ENCODE measurements at places on chromosomes 16 and 17.

- DNase-seq: no peak
Observed at GRCh38 chr17:67481808-67482207, 104.7 kb downstream of the PITPNC1 start.

DNA sequence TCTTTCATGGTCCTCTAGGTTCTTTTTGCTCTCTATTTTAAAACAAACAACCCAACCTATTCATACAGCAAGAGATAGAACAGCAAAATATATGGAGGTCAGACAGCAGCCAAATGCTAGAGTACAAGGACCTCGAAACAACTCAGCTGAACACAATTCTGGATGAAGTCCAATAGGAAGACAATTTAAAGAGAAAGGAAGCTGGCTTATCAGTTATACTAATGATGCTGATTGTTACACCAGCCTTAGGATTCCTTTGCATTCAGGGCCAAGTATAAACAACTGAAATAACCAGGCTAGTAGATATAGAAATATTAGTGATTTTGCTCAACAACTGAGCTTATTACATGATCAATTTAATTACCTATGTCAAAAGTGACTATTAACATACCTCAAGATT is 2.5 kb downstream of the SSH2 start:
- peak; percentile 30 for DNase-seq

DNA sequence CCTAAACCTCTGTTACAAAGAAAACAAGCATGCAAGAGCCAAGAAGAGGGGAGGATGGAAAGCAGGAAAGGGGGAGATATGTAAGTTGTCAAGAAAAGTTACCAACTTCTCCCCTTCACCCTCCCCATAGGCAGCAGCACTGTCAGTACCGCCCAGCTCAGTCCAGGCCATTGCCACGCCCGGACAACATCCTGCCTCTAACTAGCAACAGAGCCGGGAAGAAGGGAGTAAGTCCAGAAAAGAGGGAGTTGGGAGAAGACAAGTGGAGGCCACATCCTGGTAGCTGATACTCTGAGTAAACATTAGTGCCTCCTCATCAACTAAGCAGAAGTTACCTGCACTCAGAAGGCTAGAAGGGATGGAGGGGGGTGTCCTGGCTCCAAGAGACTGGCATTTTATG is 113.6 kb downstream of the SMG6 start:
- DNase-seq: no peak

GRCh38 chr17:78993241-78993956 is 13.7 kb upstream of the LGALS3BP start:
- DNase-seq: no peak

DNA sequence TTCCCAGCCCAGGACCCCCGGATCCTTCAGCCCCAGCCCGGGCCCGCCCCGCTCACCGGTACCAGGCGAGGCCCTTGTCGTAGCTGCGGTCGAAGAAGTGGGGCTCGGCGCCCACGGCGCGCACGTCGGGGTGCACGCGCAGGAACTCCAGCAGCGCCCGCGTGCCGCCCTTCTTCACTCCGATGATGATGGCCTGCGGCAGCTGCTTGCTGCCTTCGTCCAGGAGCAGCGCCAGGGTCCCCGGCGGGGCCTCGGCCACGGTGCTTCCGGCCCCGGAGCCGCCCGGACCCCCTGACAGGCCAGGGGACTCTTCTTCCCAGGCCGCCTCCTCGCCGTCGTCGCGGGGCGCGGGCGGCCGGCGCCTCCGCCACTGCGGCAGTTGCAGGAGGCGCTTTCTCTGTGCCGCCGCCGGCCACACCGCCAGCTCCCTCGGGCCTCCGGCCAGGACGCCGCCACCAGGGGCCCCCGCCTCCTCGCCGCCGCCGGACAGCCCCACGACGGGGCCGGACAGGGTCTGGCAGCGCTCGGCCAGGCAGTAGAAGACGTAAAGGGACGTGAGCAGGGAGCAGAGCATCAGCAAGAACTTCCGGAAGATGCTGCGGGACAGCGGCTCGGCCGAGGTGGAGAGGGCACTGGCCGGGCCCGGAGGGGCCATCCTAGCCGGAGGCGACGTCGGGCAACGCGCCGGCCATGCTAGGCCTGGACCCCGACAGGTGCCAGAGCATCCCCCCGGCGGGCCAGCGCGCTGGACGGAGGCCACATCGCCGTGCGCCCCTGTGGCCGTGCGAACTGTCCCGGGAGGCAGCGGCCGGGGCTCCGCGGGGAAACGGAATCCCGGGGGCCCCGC is 1.0 kb downstream of the HS3ST3A1 start:
- no peak for DNase-seq

DNA sequence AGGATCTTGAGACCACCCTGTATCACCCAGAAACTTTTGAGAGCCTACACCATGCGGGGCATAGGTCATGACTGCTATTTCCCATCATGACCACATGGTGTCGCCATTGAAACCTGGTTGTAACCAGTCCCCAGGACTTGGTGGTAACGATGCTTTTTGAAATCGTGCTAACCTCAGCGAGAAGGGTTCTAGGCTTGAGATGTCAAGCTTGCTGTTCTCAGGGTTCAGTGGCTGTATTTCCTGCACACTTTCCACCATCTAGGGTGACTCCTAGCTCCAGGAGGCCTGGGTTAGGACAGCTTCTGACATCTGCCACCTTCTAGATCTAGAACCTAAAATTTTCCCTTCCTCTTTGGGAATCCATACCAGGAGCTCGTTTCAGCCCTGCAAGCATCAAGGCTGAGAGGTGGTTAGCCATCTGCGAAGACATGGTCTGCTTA is 13.0 kb upstream of the SPNS3 start:
- peak; percentile 5 for DNase-seq

DNA sequence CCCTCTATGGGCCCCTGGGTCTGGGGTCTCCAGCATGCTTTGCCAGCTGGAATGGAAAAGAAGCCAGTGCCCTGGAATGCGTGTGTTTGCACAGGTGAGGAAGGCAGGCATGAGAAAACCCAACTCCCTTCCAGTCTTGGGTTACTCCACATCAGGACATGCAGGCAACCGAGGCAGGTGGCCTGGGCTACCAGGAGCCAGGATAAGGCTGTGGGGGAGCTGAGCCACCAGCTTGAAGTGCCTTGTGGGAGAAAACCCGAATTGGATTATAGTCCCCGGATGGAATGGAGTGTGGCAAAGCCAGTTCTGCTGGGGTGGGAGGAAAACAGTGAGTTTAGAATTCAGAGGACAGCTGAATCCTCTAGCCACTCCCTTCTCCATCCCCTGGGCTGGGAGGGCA is 7.2 kb downstream of the SRCIN1 start:
- DNase-seq: peak; percentile 60

GRCh38 chr17:73569762-73570319 is 74.4 kb downstream of the SDK2 start:
- no peak for DNase-seq

DNA sequence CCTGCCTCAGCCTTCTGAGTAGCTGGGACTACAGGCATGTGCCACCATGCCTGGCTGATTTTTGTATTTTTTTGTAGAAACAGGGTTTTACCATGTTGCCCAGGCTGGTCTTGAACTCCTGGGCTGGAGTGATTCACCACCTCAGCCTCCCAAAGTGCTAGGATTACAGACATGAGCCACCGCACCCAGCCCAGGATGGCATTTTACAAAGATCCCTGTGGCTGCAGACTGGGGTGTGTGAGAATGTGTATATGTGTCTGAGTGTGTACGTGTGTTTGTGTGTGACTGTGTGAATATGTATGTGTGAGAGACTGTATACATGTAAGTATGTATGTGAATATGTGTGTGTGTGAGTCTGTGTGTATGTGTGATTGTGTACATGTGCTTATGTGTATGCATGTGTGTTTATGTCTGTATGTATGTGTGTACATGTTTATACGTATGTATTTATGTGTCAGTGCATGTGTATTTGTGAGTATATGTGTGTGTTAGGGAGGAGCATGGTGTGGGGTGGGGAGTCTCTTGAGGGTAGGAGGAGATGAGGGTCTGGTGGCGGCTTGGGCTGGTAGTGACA is 17.0 kb downstream of the RPTOR start:
- no peak for DNase-seq

DNA sequence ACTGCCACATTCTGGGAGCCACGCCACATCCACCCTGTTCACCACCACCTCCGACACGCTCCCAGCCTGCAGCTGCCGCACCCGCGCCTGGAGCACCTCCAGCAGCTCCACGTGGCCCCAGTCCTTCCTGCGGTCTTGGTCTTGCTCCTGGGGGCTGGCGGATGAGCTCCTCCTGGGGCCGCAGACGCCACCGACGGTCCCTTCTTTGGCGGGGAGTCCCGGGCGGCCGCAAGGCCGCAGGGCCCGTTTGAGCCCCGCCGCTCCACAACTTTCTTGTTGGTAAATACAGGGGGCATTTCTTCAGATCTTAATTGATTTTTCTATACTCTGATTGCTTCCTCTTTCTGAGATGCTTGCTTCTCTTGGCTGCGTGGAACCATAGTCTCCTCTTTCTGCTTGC is 75.3 kb upstream of the MED13 start:
- no peak for DNase-seq

DNA sequence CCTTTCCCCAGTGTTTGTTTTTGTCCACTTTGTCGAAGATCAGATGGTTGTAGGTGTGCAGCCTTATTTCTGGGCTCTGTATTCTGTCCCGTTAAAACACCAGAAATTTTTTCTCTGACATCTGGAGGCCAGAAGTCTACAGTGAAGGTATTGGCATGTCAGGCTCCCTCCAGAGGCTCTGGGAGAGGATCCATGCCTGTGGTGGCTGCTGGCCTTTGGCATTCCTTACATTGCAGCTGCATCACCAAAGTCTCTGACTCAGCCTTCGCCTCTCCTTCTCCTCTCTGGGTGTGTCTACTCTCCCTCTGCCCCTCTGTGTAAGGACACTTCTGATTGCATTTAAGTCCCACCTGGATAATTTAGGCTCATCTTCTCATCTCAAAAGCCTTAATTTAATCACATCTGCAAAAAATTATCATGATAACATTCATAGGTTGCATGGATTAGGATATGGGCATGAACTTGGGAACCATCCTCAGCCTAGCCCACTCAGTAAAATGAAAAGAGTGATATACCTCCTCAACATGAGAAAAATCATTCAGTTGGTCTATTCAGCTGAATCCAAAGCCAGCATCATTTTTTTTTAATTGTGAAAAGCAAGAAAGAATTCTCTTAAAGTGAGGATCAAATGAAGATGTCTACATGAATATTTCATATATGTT is 78.0 kb downstream of the MAP2K6 start:
- no peak for DNase-seq

DNA sequence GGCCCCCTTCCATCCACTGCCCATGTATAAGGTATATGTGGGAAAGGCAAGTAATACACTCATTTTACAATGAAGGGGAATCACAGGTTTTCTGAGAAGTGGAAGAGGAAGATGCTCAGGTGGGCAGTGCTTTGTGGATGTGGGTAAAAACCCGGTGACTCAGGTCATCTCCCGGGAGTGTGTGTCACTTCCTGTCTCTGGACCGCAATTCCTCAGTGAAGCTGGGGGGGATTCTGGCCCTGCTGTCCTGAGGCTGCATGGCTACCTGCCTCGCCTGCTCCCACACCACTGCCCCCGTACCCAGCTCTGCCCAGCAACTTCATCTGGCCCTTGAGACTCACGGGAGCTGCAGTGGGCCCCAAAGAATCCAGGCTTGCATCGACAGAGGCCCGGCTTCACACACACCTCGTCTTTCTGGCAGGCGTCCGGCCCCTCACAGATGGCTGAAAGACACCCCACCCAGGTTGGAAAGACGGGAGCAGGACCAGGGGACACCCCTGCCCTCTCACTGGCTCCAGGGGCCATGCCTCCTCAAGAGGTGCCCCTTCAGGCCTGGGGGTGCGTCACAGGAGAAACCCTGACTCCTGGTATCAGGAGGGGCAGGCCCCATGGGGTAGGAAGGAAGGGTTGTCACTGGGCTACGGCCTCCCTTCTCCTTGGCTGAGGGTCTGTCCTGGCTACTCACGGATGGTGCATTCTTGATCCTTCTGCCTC is 882 bp downstream of the SCARF1 start:
- no peak for DNase-seq

GRCh38 chr17:50774225-50774803 is 7.0 kb upstream of the ANKRD40CL start:
- DNase-seq: no peak

GRCh38 chr16:7509963-7510601 is 177.4 kb downstream of the RBFOX1 start:
- no peak for DNase-seq

DNA sequence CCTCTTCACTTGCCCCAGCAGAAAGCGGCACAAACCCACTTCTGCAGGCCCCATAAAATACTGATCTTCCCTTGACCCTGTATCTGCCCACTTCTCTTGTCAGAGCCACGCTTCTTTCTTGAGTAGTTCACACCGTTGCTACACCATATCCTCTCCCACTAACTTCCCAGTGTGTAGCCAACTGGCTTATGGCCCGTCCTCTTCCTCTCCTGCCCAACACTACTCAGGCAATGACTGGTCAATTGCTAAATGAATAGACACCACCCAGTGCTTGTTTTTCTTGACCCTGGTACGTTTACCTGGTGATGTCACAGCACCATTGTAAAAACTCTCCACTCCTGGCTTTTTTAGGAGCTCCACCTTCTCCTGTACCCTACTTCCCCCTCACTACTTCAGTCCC is 86.9 kb downstream of the NDEL1 start:
- no peak for DNase-seq

- DNase-seq: no peak
Observed at GRCh38 chr16:27640277-27640600, 90.3 kb downstream of the KATNIP start.

GRCh38 chr17:15124746-15125145 is 140.4 kb downstream of the PMP22 start:
- DNase-seq: no peak

DNA sequence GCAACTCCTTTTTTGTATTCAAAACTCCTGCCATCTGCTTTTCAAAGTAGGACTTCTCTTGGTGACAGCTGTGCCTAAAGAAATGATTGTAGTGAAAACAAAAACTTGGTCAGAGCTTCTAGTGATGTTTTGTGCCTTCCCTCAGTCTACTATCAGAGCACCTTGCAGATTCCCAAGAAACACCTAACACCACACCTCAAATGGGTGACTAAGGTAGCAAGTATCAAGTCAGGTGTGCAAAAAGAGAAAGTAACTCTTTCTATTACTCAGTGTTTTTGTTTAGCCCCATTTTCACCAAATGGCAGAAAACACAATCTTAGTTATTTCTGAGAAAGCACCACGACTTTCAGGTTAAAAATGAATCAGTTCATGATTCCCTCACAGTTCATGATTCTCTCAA is 2.0 kb upstream of the PMFBP1 start:
- DNase-seq: no peak

DNA sequence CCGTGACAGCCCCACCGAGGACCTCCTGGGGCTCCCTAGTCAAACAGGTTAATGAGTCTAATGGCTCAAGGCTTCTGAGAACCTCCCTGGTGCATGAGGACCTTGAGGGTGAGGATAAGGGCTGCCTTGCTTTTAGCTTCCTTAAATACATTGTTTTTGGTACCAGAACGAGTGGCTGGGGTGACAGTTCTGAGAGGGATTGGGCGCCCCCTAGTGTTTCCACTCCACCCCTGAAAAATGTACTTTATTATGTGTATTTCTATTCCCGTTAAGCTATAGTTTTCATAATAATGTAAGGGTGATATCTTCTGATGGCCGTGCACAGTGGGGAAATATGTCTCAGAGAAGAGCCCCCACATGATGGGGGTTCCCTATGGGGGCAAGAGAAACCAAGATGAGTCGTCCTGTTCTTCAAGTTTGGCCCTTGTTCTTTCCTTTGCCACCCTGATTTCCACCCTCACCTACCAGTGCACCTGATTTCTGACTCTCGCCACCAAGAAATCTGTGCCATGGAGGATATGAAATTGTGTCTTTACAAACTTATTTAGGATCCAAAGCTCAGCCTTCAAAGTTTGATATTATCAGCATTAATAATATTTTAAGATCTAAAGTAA is 14.5 kb upstream of the VWA3A start:
- peak; percentile 37 for DNase-seq

- no peak for DNase-seq
Observed at GRCh38 chr17:9875441-9875840, 29.6 kb downstream of the RCVRN start.

GRCh38 chr17:62819511-62820221 is 11.6 kb upstream of the MARCHF10 start:
- no peak for DNase-seq
